Gastroesophageal sphincter (tissue), 4 donors: ENCODE measurements at places on chromosomes 16 and 17.

DNA sequence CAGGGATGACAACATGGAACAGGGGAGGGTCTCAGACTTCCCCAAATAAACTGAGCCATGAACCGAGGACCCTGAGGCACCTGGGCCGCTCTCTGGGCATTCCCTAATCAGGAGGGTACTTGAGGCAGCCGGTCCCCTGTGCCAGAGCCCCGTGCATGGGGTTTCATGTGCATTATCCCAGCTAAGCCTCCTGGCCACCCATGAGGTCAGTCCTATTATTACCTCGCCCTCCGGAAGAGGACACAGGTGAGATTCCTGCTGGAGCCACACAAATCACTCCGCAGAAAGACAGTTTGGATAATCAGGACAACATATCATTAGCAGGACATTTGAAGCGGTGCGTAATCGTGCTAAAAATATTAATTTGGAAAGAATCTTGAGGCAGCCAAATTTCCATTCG is 274.0 kb downstream of the PARN start:
- no peak overlapping the region for H3K27ac ChIP-seq
- no peak overlapping the region for H3K4me3 ChIP-seq
- no peak for ATAC-seq

DNA sequence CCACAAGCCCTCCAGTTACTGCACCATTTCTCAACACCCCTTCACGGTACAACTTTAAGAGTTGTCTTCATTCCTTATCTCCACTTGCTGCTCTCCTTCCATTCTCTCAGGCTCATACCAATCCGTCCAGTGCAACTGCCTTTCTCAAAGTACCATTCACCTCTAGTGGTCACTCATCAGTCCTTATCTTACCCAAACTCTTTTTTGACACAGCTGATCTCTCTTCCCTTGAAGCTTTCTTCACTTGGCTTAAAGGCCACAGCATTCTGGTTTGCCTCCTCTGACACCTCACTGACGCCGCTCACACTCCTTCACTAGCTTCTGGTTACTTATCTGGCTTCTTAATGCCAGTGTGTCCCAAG is 24.9 kb downstream of the UBE2G1 start:
- no peak overlapping the region for H3K27ac ChIP-seq
- no peaks in the 10 kb centered on the region for H3K36me3 ChIP-seq
- no peak overlapping the region for H3K4me3 ChIP-seq
- no peak for ATAC-seq

- no peaks in the 10 kb centered on the region for H3K36me3 ChIP-seq
- H3K27ac ChIP-seq: no peak overlapping the region
- no peaks in the 10 kb centered on the region for H3K27me3 ChIP-seq
- no peaks in the 10 kb centered on the region for H3K4me1 ChIP-seq
- no peak overlapping the region for H3K4me3 ChIP-seq
These were observed 22.8 kb upstream of the SLC47A1 start for GRCh38 chr17:19510903-19511302.

- H3K4me3 ChIP-seq: no peak overlapping the region
- no peak for ATAC-seq
- H3K27me3 ChIP-seq: peaks cover 62% of the 10 kb centered on the region
- no peaks in the 10 kb centered on the region for H3K4me1 ChIP-seq
These were observed 91.8 kb downstream of the SDK2 start for GRCh38 chr17:73552300-73553048.

DNA sequence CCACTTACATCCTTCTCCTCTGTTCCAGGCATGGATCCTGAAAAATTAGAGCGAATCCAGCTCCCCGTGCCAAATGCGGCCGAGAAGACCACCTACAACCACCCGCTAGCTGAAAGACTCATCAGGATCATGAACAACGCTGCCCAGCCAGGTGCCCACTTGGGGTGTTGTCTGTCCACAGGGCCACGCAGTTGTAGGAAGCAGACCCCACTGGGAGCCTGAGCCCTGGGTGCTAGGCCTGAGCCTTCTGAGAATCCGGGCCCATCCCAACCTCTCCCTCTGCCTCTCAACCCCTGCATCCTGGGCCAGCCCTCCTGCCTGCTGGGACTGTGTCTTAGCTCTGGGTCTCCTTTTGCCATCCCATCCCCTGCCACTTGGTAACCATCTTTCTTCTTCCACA is 95.4 kb downstream of the CLEC16A start:
- no peaks in the 10 kb centered on the region for H3K36me3 ChIP-seq
- no peak overlapping the region for H3K27ac ChIP-seq
- H3K4me3 ChIP-seq: no peak overlapping the region
- ATAC-seq: no peak
- H3K27me3 ChIP-seq: no peaks in the 10 kb centered on the region

- H3K4me3 ChIP-seq: no peak overlapping the region
- H3K27ac ChIP-seq: no peak overlapping the region
- H3K36me3 ChIP-seq: no peaks in the 10 kb centered on the region
- no peaks in the 10 kb centered on the region for H3K4me1 ChIP-seq
These were observed 247.0 kb upstream of the CCL2 start for GRCh38 chr17:34008125-34008524.
